A549 treated with Mapracorat at 1 μM for 4 hours (cell line): ENCODE measurements at places on chromosomes 11 and 22. TPM values are rescaled to one million over a fixed set of nuclear protein-coding genes. Genes with fewer than 3 reads are reported as not detected.

The TMEM258 gene
- total RNA-seq, result 214 to 277 TPM (median 234 TPM) in 5 replicates

The RAC2 gene
- total RNA-seq, result 0.20 to 0.29 TPM (median 0.28 TPM) in 3 of 5 replicates, not detected in the others

The SCN3B gene
- 0.08 to 0.25 TPM (median 0.17 TPM) in 5 replicates for total RNA-seq

The SGSM1 gene
- total RNA-seq, result 0.24 to 0.76 TPM (median 0.58 TPM) in 5 replicates

The CALCB gene
- total RNA-seq, result 0.20 TPM in 1 of 5 replicates, not detected in the others

The RCN1 gene
- 159 to 167 TPM (median 167 TPM) in 5 replicates for total RNA-seq

The IGF2 gene
- 2.0 to 2.5 TPM (median 2.3 TPM) in 5 replicates for total RNA-seq

The MRGPRE gene
- total RNA-seq, result not detected in 5 replicates

The HTR3A gene
- not detected in 5 replicates for total RNA-seq

The HPX gene
- 0.27 to 0.75 TPM (median 0.59 TPM) in 5 replicates for total RNA-seq

The GRAMD1B gene
- 22.3 to 32.7 TPM (median 32.0 TPM) in 5 replicates for total RNA-seq
